ENCODE measurements at places on chromosomes 16 and 17. TPM values are rescaled to one million over a fixed set of nuclear protein-coding genes. Genes with fewer than 3 reads are reported as not detected.
A peak's percentile ranks its signal among the peaks of the same experiment; 100 is the strongest.

VWA3A gene
- polyA plus RNA-seq: not detected

TBC1D3I gene
- polyA plus RNA-seq: 0.11 TPM

DNA sequence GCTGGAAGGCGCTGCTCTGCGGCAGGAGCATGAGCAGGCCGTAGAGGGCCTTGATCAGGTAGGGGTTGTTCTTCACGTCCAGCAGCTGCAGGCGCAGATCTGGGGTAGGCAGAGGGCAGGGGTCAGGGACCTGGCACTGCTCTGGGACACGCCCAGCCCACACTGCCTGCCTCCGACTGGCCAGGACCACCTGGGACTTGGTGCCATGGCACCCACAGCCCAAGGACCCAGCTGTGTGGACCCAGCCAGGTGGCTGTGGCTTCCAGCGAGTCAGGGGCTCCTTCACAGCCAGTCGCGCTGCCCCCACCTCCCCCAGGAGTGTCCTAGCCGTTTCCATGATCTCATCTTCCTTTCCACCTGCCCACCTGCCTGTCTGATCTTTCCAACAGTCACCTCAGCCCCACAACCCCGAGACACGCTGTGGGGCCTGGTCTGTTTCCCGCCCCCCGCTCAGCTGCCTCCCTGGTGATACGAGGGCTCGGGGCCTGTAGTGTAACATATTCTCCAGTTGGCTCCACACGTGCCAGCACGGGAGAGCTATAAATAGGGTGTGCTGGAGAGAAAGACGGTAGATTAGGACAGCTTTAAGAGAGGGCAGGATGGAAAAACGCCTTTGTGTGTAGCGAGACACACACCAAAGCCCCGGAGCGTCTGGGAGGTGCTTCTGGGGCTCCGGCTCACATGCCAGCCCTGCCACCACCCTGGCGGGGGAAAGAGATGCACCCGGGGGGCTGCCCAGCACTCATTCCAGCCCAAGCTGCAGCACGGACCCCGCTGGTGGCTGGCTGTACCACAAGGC lies 7.2 kb upstream of the MTSS2 start:
- no peak overlapping the region for H3K27ac ChIP-seq
- no peak for DNase-seq
- H3K4me1 ChIP-seq: peaks cover 21% of the 10 kb centered on the region
- no peaks in the 10 kb centered on the region for H3K27me3 ChIP-seq
- H3K4me3 ChIP-seq: no peak overlapping the region

- peaks cover 9% of the 10 kb centered on the region for H3K36me3 ChIP-seq
- H3K27ac ChIP-seq: no peak overlapping the region
- no peak for DNase-seq
Measured at GRCh38 chr16:14263769-14264168, 192.7 kb downstream of the MRTFB start.

- H3K27ac ChIP-seq: no peak overlapping the region
- H3K36me3 ChIP-seq: peaks cover 13% of the 10 kb centered on the region
- H3K27me3 ChIP-seq: no peaks in the 10 kb centered on the region
- H3K4me3 ChIP-seq: no peak overlapping the region
- no peak for DNase-seq
- H3K4me1 ChIP-seq: no peaks in the 10 kb centered on the region
Measured at GRCh38 chr17:77496401-77496801, 355.6 kb downstream of the SEC14L1 start.

DNA sequence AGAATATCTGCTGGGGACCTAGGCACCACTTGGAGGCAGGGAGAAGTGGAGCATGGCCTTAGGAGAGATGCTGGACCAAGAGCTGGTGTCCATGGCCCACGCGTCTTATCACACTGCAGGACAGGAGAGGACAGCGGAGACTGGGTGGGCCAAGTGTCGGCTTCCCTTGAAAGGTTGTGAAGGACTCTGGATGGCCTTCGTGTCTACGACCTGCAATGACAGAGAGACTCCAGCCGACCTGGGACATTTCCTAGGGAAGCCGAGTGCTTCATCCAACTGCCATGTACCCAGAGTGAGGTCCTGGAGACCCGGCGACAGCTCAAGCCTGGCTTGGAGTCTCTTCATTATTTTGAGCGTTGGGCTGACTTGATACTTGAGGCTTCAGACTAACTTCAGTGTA lies 20.5 kb downstream of the C1QTNF1 start:
- no peak for DNase-seq
- no peak overlapping the region for H3K4me3 ChIP-seq
- H3K27ac ChIP-seq: no peak overlapping the region
- peaks cover 8% of the 10 kb centered on the region for H3K27me3 ChIP-seq

DNA sequence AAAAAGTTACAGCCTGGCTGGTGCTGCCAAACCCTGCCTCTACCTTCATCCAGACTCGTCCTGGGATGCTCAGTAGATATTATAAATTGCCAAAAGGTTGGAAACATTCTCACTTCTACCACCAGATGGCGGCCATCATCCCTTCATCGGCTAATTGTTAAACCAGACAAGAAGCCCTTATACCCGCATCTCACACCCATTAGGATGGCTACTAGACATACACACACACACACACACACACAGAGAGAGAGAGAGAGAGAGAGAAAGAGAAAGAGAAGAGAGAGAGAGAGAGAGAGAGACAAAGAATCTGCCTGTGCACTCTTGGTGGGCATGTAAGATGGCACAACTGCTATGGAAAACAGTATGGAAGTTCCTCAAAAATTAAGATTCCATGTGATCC lies 15.0 kb upstream of the SCIMP start:
- H3K36me3 ChIP-seq: no peaks in the 10 kb centered on the region
- DNase-seq: peak; percentile 63
- H3K4me3 ChIP-seq: no peak overlapping the region
- no peaks in the 10 kb centered on the region for H3K4me1 ChIP-seq
